ENCODE measurements at places on chromosomes 3 and 15.
A peak's percentile ranks its signal among the peaks of the same experiment; 100 is the strongest.

- DNase-seq: no peak
These were observed 110.2 kb upstream of the ARHGEF26 start for GRCh38 chr3:154011036-154011435.

- DNase-seq: no peak
These were observed 7.4 kb downstream of the SPRED1 start for GRCh38 chr15:38260077-38260476.

GRCh38 chr3:9878700-9879099, 1.4 kb downstream of the CIDEC start:
- no peak for DNase-seq

DNA sequence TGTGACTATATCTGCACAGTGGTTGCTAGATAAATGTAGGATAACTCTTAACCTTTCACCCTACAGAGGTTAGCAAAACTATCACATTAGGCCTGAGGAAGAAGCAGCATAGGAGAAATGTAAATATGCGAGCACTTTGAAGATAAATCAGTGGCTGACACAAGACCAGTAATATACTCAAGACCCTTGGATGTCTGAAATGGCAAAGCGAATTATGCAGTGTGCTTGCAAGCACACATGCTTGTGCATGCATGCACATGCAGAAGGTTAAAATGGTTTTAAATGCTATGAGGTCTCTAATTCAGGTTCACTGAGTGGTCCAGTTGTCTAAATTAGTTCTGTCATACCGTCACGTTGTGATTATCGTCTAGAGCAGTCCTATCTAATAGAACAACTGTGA, 13.6 kb upstream of the UTS2B start:
- DNase-seq: no peak

- DNase-seq: no peak
These were observed 15.3 kb upstream of the EPHB3 start for GRCh38 chr3:184546252-184546651.

GRCh38 chr15:68310804-68311463, 33.4 kb downstream of the FEM1B start:
- no peak for DNase-seq

DNA sequence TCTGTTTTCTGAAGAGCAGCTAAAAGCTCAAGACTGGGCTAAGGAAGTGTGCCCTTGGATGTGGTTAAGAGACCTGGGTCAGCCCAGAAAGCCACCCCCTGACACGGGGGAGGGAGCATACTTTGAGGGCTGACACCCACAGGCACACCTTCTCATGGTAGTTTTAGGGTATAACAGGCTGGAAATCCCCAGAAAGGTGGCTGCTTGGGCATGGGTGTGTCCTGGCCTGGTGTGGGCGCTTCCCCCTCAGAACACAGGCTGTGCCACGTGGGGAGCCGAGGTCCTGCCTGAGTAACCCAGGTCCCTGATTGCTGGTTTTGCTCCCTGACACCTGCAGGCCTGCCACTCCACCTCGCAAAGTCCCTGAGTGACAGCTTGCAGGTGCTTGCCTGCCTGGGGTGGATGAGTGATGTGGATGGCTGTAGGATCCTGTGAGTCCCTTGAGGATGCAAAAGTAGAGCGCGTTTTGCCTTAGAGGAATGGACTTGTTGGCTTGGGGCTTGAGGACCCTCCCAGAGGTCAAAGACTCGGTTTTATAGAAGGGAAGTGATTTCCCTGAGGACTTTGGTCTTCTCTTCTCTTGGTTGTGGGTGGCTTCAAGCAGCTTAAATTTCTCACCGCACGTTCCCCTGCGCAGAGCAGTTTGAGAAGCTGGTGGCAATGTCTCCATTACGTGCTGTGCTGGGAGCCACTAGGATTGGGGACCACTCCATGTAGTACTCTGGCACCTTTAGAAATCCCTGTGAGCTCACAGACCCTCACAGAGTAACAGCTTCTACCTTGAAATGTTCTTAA, 94.4 kb downstream of the DNASE1L3 start:
- peak; percentile 27 for DNase-seq

DNA sequence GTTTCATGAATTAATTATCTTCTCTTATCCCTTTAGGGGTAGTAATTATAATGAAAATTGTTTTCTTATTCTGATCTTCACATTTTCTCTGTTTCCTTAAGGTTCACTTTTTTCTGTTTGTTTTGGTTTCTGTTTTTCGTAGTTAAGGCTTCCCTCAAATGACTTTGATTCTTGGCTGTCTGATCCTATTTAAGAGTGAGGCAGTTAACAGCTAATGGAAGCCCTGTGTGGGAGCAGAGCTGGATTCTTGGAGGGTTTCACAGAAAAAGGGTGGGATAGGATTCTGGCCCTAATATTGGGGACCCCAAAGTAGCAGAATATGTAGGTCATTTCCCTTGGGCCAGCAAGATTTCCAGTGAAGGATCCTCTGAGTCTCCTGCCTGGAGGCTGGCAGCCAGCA, 6.8 kb upstream of the AMOTL2 start:
- no peak for DNase-seq

DNA sequence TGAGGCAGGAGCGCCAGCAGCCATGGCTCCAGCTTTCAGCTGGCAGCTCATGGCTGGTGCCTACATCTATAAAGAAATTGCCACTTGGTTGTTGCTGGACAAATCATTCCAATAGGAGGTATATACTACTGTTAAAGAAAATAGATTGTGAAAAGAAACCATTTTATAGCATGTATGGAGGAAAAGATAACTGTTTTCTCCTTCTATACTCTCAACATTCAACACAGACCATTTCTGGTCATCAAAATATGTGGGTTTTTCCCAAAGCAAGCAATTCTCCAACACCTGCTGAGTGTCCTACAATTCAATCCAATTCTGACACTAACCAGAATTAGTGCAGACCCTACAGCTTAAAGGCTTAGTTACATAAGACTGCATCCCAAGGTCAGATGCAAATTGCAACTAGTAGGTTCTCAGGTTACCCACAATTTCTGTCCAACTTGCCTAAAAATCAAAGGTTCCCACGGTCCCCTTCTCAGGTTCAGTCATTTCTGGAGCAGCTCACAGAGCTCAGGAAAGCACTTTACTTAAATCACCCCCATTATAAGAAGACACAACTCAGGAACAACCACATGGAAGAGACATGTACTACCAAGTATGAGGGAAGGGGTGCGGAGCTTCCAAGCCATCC, 42.4 kb upstream of the STRIT1 start:
- no peak for DNase-seq

Data from esophagus squamous epithelium (tissue), 5 donors.